Thyroid gland (tissue), 4 donors: ENCODE measurements at places on chromosomes 5 and 9. TPM values are rescaled to one million over a fixed set of nuclear protein-coding genes. Genes with fewer than 3 reads are reported as not detected.

- H3K27ac ChIP-seq, result no peak overlapping the region
- no peak for DNase-seq
- H3K4me3 ChIP-seq, result no peak overlapping the region
- H3K4me1 ChIP-seq, result no peaks in the 10 kb centered on the region
Measured at GRCh38 chr9:8652255-8652654, 852.7 kb upstream of the DMAC1 start.

DNA sequence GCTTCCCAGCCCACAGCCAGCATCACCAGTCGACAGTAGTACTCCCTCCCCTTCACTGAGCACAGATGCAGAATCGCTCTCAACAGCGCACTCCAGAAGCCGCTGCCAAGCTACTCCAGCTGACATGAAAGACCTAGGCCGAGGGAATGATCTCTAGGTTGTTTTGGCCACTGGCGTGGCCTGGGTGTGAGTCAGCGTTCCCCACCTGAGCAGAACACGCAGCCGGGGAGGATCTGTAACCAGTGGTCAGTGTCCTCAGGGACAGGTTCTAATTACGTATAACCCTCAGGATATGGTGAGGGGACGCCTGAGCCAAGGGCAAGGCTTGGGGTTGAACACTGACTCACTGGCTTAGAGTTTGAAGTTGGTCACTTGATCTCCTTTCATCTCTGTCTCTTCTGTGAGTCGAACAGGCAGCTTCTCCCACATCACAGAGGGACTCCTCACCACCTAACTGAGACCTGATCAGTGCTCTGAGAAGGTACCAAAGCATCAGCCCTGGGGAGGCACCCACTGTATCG, 76.9 kb upstream of the IL17B start:
- H3K27me3 ChIP-seq, result no peaks in the 10 kb centered on the region
- H3K4me1 ChIP-seq, result no peaks in the 10 kb centered on the region

- H3K36me3 ChIP-seq, result no peaks in the 10 kb centered on the region
- no peak for DNase-seq
- no peak overlapping the region for H3K4me3 ChIP-seq
- no peak overlapping the region for H3K27ac ChIP-seq
Measured at GRCh38 chr5:9924614-9925013, 294.5 kb upstream of the TAS2R1 start.

- peak overlapping the region; percentile 24 for H3K4me3 ChIP-seq
- DNase-seq, result peak; percentile 5
- no peaks in the 10 kb centered on the region for H3K27me3 ChIP-seq
- no peak overlapping the region for H3K27ac ChIP-seq
Measured at GRCh38 chr5:136192015-136192525, 892 bp downstream of the SMIM32 start.

- H3K4me1 ChIP-seq, result no peaks in the 10 kb centered on the region
- H3K27me3 ChIP-seq, result no peaks in the 10 kb centered on the region
- no peak overlapping the region for H3K4me3 ChIP-seq
- no peak for DNase-seq
- no peaks in the 10 kb centered on the region for H3K36me3 ChIP-seq
- no peak overlapping the region for H3K27ac ChIP-seq
Measured at GRCh38 chr5:6676702-6677101, 36.5 kb upstream of the TENT4A start.

DNA sequence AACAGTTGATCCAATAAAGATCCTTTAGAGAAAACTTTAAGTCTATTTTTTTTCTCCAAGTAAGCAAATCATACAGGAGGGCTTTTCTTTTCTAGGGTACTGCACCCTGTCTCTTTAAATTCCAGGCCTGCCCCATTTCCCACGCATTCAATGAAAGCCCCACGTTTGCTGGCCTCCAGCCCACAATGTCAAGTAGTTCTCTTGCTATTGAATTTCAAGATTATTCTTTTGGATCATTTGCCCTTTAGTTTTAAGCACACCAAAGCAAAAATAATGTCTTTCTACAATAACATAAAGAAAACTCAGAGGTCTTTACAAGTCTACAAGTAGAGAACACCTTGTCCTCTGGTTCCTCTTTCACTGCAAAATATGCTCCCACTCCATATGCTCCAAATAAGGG, 15.6 kb downstream of the MLLT3 start:
- H3K36me3 ChIP-seq, result no peaks in the 10 kb centered on the region
- peaks cover 53% of the 10 kb centered on the region for H3K4me1 ChIP-seq
- no peak overlapping the region for H3K4me3 ChIP-seq
- H3K27ac ChIP-seq, result peak overlapping the region; percentile 56
- no peaks in the 10 kb centered on the region for H3K27me3 ChIP-seq
- DNase-seq, result peak; percentile 92

GRCh38 chr9:121568343-121569265, 69.0 kb upstream of the GGTA1 start:
- no peak for DNase-seq
- H3K27ac ChIP-seq, result no peak overlapping the region
- peaks cover 31% of the 10 kb centered on the region for H3K4me1 ChIP-seq
- H3K27me3 ChIP-seq, result no peaks in the 10 kb centered on the region
- H3K36me3 ChIP-seq, result no peaks in the 10 kb centered on the region

The PPP1R26 gene
- total RNA-seq, result 24.2 TPM

The FOXD1 gene
- not detected for total RNA-seq

The IFNK gene
- not detected for total RNA-seq

The PPP2R2B gene
- 2.7 TPM for total RNA-seq

The C5orf52 gene
- total RNA-seq, result not detected

The GKAP1 gene
- total RNA-seq, result 22.0 TPM

The KLF9 gene
- 96.3 TPM for total RNA-seq

The PCDHA2 gene
- total RNA-seq, result not detected
